ENCODE measurements at places on chromosomes 7 and 10.

GRCh38 chr10:81303656-81304055 is 571.3 kb upstream of the NRG3 start:
- no peak for DNase-seq

GRCh38 chr10:119653209-119653608 is 2.0 kb downstream of the BAG3 start:
- DNase-seq = no peak

DNA sequence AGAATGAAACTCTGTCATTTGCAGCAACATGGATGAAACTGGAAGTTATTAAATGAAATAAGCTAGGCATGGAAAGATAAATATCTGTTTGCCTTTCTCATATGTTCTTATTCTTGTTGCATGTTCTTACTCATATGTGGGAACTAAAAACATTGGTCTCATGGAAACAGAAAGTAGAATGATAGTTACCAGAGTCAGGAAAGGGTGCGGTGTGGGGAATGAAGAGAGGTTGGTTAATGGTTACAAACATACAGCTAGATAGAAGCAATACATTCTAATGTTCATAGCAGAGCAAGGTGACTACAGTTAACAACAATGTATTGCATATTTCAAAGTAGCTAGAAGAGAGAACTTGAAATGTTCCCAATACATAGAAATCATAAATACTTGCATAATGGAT is 105.1 kb downstream of the FAM107B start:
- no peak for DNase-seq

DNA sequence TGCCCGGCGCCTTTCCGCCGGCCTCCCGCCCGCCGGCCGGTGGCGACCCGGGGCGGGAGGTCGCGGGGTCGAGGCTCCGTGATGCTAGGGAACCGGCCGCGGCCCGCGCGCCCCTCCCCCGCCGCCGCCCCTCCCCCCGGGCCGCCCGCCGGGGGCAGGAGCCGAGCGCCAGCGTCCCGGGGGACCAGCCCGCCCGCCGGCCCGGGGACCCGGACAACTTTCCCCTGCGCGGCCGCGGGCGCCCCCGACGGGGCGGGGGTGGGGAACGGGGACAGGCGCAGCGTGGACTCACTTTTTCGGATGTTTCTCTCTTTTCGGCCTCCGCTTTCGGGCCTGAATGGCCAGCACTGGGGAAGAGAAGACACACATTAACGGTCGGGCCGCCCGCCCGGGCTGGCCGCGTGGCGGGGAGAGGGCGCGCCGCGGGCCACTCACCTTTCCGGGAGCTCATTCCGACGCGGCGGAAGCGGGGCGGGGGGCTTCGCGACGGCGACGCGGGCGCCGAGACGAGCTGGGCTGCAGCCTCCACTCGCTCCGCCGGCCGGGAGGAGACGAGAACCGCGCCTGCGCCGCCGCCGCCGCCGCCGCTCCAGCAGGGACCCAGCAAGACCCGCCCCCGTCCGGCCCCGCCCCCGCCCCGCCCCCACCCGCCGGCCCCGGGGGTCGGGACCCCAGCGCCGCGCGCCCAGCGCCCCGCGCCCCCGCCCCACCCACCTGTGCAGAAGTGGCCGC is at the start of gene SRPK2:
Gene SRPK2, minus strand, starts transcription at position 566 of the 732 bp plus-strand sequence.
- DNase-seq = peak; percentile 64

DNA sequence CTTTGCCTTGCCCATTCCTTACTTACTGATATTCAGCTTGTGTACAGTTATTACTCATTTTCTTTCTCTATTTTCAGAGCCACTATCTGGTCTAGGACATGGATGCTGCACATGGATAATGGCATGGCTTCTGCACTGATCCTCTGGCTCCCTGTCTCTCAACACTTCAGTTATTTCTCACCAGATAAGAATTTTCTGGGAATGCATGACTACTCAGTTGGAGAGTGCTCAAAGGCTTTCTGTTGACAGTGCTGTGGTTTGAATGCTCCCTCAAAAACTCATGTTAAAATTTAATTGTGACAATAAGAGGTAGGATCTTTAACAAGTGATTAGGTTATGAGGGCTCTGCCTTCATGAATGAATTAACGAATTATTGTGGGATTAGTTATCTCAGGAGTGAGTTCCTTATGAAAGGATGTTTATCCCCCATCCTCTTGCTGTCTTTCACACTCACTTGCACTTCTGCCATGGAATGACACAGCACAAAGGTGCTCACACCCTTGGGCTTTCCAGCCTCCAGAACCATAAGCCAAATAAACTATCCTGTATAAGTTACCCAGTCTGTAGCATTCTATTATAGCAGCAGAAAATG is 16.1 kb upstream of the PIK3CG start:
- no peak for DNase-seq

DNA sequence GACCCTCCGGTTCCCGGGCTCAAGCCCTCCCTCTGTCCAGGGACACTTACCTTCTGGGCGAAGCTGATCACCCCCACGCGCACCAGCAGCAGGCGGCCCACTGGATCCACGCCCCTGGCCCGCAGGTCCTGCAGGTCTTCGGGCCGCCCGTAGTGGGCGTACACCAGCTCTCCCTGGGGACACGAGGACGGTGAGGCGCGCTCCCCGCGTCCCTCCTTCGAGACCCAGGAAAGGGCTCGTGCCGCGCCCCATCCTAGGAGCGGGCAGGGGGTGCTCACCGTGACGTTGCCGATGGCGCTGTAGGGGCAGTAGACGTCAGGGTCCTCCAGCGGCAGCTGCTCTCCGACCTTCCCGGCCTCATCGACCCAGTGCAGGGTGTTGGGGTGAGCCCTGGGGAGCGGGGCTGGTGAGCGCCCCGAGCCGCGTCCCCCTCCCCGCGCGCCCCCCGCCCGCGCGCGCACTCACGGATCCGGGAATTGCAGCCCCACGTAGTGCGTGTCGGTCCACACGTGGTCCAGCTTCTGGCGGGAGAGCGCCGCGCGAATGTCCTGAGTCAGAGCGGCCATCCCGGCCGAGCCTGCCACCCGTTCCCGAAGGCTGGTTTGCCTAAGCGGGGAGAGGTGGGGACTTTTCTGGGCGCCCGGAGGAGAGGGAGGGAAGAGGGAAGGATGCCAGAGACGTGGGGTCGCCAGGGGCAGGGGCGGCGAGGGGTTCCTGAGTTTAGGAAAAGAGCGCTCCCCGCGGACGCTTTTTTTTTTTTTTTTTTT is 8.2 kb downstream of the TFR2 start:
- DNase-seq = peak; percentile 36

All from T-cell (primary cell).